Left colon (tissue), 2 donors: ENCODE measurements at places on chromosomes 2 and 18.

DNA sequence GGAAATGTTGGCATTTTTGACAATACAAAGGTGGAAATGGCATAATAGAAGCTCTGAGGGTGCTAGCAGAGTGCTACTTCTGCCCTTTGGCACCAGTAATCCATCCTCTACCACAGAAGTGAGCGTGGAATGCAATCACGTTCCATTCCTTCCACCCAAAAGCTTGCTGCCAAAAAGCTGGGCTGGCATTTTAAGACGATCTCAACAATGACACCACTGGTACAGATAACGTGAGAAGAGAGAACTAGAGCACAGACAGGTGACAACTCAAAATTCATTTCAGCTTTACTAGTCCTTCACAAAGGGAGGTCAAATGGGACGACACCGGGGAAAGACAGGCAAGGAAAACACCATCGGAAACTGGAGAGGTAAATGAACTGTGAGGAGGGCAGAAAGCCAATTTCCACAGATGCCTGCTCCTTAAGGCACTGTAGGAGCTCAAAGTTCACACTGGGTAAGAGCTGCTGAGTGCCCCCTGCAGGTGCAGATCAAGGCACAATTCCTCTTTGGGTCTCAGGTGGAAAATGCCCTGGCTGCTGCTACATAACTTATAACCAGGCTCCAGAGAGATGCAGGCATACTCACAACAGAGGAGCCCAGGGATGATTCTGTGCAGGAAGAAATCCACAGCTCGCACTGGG, 50.7 kb upstream of the RNU4ATAC start:
- DNase-seq, result peak; percentile 76

GRCh38 chr18:12049978-12050811, 43.4 kb upstream of the ANKRD62 start:
- no peak for DNase-seq

- no peak for DNase-seq
Measured at GRCh38 chr2:31082002-31082401, 56.2 kb downstream of the GALNT14 start.

- DNase-seq, result no peak
Measured at GRCh38 chr2:46095830-46096229, 201.4 kb upstream of the EPAS1 start.

- DNase-seq, result peak; percentile 41
Measured at GRCh38 chr2:133265432-133265949, 302.8 kb downstream of the NCKAP5 start.

DNA sequence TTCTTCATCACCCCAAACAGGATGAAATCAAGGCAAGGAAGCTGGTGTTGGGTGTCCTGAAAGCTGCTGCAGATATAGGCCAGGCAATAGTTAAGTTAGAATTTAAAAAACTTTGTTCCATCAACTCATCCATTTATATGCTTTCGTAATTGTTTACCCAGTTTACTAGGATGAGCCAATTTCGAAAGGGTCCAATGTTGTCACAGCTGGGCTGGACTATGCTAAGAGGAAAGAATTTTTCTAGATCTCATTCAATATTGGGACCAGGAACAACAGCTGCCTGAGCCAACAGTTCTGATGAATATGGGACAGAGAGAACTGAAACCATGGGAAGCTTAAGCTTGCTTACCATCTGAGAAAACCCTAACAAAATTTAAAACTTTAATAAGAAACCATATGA, 21.6 kb upstream of the SP3 start:
- no peak for DNase-seq

DNA sequence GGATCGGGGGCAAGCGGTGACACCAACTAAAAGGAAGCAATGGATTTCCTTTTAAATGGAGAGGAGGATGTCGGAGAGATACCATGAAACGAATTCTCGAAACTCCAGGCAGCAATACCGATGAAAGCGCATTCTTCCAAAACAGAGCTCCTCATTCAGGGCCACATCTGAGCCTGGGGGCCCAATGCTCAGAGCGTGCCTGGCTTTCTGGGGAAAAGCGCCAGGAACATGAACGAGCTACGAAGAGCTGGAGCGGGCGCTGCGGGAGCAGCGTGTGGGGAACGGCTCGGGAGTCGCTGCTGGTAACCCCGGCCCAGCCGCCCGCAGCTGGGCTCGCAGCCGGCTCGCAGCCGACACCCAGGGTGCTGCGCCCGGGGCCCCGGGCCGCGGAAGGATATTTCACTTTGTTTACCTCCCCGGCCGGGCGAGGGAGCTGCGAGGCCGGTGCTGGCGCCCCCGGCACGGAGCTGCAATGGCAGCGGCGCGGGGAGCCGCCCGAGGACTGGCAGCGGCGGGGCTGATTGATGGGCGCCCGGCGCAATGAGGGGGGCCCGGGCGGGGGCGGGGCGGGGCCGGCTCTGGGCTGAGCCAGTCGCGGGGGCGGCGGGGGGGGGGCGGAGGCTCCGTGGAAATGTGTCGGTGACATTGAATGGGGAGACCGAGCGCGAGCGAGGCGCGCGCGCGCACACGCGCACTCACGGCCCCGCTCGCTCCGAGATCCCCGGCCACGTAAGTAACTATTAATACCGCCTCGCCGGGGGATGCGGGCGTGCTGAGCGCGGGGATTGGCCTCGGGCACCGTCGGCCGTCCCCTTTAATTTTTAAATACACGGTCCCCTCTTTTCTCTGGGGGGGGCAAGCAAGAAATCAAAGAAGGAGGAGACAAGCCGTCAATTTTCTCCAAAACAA, at the start of gene TRIB2:
TSS of gene TRIB2 (plus strand) at position 655 of the 909 bp plus-strand sequence. CDS start 1,372 bp downstream, outside the sequence.
- DNase-seq, result peak; percentile 67

- no peak for DNase-seq
Measured at GRCh38 chr2:36664696-36665076, 31.8 kb upstream of the VIT start.

DNA sequence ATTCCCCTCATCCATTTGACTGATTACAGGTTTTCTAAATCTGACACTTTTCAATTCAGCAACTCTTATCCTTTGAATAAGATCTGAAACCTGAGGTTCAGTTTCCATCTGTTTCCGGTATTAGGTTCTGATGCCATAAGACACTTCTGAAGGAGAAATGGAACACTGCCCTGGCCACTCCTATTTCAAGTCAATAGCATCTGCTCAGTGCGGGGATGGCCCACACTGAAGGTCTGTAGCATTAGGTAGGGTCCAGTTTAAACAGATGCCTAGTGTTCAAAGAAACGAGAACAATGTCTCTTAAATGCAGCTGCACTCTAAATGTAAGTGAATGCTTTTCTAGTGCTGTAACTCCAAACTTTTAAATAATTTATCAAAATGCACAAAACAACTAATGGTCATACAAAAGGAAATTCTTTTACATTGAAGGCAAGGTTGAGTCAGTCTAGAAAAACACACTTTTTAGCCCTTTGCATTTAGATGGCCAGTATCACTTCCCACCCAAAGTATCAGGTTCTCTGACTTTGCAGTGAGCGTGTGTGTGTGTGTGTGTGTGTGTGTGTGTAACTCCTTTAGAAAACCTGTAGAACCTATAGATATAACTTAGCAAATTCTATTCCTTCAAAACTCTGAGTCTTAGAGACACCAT, 78.2 kb downstream of the STK39 start:
- DNase-seq, result no peak

GRCh38 chr18:39841482-39842365, 2113.3 kb upstream of the PIK3C3 start:
- peak; percentile 56 for DNase-seq

GRCh38 chr2:118047380-118047826, 33.5 kb upstream of the CCDC93 start:
- DNase-seq, result no peak

DNA sequence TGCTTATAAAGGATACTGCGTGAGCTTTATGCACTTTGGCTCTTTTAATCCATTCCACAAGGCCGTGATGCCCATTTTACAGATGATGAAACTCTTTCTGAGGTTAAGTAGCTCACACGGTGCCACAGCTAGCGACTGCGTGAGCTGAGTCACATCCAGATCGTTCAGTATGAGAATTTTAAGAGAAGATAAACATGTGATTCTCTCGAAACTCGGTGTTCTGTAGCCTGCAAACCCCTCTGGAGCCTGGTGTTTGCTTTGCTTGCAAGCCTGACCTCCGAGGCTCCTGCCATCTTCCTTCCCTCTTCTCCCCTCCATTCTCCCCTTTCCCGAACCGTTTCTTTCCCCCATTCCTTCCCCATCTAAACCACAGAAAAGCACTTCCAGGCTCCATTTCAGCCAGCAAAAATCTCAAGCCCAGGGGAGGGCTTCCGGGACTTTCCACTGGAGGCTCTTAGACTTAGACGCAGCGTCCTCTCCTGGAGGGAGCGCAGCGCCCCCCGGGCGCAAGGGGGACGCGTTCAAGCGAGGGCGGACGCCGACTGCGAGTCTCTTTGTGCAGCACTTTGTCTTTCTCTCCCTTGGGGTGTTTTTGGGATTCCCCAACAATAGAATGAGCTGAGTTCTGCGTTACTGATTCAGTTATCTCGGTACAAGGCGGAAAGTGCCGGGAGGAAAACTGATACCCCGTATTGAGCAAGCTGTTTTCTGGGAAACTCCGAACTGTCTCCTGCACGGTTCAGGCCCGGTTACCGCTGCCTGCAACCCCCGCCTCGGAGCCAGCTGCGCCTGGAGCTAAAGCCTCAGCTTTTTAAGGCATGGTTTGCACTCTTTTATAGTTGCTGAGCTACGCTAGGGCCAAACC, 38.0 kb downstream of the CYP1B1 start:
- DNase-seq, result peak; percentile 10

- DNase-seq, result no peak
Measured at GRCh38 chr2:69601179-69601612, 42.3 kb downstream of the AAK1 start.

- no peak for DNase-seq
Measured at GRCh38 chr18:60910534-60910933, 422.7 kb upstream of the CDH20 start.

DNA sequence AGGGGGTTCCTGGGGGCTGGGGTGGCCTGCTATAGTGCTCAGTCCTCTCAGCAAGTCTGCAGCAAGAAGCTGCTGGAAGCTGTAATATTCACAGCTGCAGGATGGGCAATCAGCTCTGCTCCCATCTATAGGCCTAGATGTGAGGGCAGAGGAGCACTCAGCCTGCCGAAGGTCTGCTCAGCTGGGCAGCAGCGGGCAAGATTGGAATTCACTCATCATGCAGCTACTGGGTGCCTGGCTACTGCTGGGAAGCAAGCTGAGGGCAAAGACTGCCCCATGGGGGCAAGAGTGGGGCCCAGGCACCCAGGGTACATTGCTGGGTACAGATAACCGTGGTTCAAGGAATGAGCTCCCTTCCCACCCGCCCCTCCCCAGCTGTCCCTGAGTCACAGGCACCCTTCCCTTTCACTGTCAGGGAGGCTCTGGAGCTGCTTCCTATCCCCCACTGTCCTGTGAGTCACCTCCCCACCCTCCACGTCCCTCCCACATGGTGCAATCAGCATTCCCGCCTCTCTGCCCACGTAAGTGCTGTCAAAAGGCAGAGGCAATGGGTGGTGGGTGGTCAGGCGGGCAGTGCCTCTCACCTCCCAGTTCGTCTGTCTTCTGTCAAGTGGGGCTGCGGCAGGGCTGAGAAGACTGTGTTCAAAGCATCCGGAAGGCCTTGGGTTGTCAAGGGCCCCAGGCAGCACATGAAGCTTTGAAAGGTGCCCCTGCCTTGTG, 169.2 kb downstream of the TRIM43 start:
- DNase-seq, result no peak

- DNase-seq, result no peak
Measured at GRCh38 chr2:42114091-42114490, 55.1 kb upstream of the EML4 start.

- DNase-seq, result no peak
Measured at GRCh38 chr2:119119999-119120756, 38.4 kb downstream of the C1QL2 start.

DNA sequence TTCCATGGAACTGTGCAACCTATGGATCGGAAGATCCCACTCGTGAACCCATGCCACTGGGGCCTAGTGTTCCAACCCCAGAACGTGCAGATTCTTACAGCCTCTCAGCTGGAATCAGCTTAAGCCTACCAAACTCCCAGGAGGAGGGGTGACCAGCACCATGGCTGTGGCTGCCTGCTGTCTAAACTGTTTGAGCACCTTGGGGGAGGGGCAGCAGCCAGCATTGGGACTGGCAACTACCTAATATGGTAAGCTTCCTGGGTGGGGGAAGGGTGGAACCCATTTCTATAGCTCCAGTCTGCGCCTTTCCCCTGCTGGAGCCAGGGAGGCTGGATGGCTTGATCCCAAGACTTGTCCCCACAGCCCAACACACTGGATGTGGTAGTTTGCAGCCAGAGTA, 10.7 kb upstream of the POLE4 start:
- no peak for DNase-seq

DNA sequence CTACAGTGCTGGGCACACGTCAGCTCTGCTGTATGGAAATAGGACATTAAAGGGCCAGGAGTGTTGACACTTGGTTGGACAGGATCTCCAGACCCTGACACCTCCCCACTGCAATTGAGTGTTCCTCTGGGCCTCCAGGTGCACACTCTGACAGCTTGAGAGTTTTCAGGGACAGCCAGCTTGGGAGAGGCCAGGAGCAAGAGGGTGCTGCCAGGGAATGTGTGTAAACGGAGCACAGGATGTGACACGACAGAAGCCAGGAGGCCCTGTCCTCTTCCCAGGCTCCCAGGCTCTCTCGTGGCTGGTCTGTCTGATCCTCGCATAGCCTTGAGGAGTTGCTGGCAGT, 318.1 kb upstream of the HS6ST1 start:
- no peak for DNase-seq

- no peak for DNase-seq
Measured at GRCh38 chr2:182558564-182558963, 131.7 kb upstream of the PDE1A start.

GRCh38 chr2:238380785-238381184, 45.9 kb upstream of the ASB1 start:
- DNase-seq, result no peak

DNA sequence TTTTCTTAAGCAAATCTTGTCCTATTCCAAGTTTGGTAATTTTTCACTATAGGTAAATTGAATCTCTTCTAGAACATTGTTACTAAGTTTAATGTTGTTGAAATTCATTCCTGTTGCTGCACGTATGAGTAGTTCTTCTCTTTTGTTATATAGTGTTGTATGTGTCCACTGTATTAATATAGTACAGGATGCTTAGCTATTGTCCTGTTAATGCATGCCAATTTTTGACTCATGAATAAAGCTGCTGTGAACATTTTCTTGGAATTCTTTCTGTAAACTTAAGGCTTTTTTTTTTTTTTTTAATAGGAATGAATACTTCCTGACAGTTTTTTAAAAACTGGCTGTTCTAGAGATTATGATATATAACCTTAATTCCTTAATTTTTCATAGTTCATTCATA, 326.9 kb downstream of the SLC4A3 start:
- DNase-seq, result no peak

GRCh38 chr18:57856128-57856527, 53.0 kb upstream of the ATP8B1 start:
- no peak for DNase-seq

- DNase-seq, result no peak
Measured at GRCh38 chr18:56152551-56153310, 485.7 kb downstream of the TXNL1 start.

DNA sequence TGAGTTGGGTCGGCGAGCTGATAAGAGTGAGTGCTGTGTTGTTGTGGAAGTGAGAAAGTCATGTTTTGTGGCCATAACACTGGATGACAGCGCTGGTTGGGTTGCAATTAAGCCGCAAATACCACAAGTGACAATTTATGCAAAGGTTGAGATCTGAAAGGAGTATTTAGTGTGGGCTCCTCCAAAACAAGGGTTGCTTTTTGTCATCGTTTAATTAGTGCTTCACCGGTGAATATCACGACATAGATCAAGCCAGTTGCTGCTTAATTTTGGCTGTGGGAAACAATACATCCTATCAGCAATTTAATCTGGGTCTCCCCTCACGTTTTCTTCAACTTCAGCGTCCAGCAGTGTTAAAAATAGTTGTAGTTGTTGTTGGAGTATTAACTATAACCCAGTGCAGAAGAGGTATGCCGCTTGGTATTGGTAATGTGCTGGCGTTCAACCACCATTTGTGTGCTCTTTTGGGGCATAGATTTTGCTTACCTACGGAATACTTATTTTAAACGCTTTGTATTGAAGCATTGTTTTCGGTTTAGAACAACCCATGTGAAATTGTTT, 662 bp downstream of the ACVR2A start:
- no peak for DNase-seq
